Fibroblast of the conjunctiva (primary cell): ENCODE measurements at places on chromosomes 3 and 15.
A peak's percentile ranks its signal among the peaks of the same experiment; 100 is the strongest.

- DNase-seq, result no peak
Measured at GRCh38 chr3:172182797-172183196, 143.4 kb downstream of the FNDC3B start.

DNA sequence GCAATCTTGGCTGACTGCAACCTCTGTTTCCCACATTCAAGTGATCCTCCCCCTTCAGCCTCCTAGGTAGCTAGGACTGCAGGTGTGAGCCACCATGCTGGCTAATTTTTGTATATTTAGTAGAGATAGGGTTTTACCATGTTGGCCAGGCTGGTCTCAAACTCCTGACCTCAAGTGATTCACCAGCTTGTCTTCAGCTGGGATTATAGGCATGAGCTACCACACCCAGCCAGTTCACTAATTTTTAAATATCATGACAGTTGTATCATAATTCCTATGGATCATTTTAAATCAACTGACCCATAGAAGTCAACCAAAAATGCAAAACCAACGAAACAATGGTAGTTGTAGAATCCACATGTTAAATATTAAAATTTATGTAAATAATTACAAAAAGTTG, 35.1 kb downstream of the RAF1 start:
- DNase-seq, result no peak

GRCh38 chr15:39096608-39097205, 484.2 kb upstream of the THBS1 start:
- DNase-seq, result no peak

GRCh38 chr3:148796799-148797198, 30.8 kb upstream of the CPB1 start:
- DNase-seq, result no peak

GRCh38 chr3:185402561-185402960, 39.6 kb downstream of the MAP3K13 start:
- peak; percentile 31 for DNase-seq

GRCh38 chr3:116561529-116561928, 116.2 kb upstream of the LSAMP start:
- DNase-seq, result no peak

- no peak for DNase-seq
Measured at GRCh38 chr3:99348451-99348850, 289.9 kb upstream of the COL8A1 start.

- DNase-seq, result no peak
Measured at GRCh38 chr3:53641397-53641796, 147.0 kb downstream of the CACNA1D start.

- DNase-seq, result no peak
Measured at GRCh38 chr3:110793611-110794010, 278.0 kb upstream of the NECTIN3 start.

DNA sequence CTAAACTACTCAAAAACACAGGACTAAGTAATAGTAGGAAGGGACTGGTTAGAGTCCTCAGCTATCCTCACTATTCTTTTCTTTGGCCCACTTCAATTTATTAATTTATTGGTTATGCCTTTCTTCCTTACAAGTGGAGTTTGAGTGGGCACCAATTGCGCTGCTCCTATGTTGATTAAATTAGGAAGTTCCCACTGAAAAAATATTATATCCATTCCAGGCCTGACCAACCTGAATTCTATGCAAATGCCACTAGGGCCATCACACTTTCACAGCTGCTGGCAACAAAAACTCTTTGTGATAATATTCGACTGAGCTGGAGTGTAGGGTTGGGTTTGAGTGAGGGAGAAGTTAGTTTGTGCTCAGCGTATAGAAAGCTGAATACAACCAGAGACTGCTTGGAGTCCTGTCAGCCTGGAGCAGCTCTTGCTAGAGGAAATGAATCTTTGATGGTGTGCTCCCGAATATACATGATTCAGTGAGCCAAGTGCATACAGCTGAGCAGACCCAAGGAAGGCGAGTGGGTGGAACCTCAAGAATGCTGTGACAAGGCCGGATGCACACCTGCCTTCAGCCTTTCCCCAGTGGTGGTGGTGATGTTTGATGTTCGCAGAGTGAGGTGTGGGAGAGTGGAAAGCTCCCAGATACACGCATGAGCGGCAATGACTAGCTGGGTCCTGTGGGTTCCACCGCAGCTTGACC, 1.5 kb downstream of the ARHGEF3 start:
- no peak for DNase-seq

DNA sequence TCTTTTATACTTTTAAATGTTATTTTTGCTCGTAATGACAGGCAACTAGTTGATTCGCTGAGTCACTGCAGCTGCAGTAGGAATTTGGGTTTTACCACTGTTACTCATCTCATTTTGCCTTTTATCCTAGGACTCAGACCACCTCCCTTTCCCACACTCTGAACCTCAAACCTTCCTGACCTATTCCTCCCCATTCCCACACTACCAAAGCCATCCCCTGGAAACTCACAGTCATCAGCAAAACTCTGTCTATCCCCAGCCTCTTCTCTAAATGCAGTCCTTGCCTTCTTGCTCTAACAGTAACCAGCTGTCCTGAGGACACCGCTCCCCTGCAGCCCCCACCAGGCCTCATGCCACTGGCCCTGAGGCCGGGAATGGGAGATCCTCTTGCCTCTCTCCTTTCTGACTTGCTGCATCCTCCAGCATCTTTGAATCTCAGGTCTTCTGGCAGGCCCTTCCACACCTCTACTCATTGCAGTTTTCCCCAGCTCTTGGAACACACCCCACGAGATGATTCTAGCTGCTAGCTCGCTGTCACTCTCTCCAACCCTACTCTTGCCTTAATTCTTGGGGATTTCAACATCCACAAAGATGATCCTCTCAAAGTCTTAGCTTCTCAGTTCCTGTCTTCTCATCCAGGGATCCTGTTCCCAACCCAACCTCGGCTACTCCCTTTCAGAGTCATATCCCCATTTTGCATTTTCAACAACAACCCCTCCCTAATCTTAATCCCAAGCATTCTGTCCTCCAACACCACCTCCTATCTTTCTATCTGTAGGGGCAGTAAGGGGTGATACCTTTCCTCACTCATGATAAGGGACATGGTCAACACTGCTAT, 55.9 kb upstream of the C3orf80 start:
- peak; percentile 9 for DNase-seq

GRCh38 chr3:67127254-67127653, 129.1 kb downstream of the KBTBD8 start:
- DNase-seq, result no peak

- no peak for DNase-seq
Measured at GRCh38 chr3:192747145-192747544, 19.8 kb upstream of the FGF12 start.

GRCh38 chr3:46987743-46988401, 8.4 kb downstream of the NBEAL2 start:
- DNase-seq, result no peak

GRCh38 chr15:89928421-89928820, 15.7 kb upstream of the ARPIN start:
- no peak for DNase-seq

DNA sequence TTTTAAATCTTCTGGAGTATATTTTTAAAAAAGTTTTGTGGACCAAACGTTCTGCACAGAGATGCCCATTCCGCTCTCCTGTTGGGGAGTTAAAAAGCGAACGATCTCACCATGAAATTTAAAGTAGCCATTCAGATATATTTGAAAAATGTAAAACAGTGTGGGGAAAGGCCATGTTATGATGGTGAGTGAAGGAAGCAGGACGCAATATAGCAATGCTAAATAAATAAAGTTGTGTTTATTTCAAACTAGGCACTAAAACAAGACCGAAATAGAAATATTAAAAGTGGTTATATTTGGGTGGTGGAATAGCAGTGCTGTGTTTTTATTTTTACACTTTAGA, 327 bp upstream of the CCDC13 start:
- no peak for DNase-seq

- no peak for DNase-seq
Measured at GRCh38 chr15:56165234-56165633, 78.4 kb downstream of the RFX7 start.

DNA sequence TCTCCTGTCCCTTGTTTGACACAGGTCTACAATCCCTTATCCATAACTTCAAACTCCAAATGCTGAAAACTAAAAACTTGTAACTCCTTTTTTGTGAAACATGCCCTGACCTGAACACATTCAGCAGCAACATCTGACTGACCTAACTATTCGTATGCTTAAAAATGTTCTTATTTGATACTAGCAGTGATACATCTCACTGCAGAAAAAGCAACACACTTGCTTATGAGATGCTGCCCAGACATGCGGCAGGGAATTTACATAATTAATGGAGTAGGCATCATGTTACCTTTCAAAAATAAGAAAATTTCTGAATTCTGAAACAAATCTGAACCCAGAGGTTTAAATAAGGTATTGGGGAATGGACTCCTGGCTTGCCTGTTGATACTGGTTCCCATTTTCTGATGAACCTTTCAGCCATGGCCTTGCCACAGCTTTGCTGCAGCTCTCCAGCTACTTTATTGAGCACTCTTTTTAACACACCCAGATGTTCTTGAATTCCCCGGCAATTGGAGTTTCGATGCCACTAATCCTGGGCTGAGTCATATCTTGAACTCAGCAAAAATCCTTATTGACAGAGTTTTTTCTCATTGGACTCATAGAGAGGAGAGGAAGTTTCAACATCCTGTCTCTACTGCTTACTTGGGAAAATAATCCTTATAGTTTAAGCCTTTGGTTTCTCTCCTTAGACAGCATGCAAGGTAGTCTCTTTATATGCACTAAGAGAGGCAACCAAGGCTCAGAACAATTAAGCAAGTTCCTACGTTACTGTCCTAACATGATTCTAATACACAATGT, 296.6 kb upstream of the LMCD1 start:
- peak; percentile 63 for DNase-seq

- no peak for DNase-seq
Measured at GRCh38 chr15:70354346-70354905, 256.7 kb upstream of the TLE3 start.

- no peak for DNase-seq
Measured at GRCh38 chr3:143928541-143929255, 42.9 kb upstream of the DIPK2A start.

DNA sequence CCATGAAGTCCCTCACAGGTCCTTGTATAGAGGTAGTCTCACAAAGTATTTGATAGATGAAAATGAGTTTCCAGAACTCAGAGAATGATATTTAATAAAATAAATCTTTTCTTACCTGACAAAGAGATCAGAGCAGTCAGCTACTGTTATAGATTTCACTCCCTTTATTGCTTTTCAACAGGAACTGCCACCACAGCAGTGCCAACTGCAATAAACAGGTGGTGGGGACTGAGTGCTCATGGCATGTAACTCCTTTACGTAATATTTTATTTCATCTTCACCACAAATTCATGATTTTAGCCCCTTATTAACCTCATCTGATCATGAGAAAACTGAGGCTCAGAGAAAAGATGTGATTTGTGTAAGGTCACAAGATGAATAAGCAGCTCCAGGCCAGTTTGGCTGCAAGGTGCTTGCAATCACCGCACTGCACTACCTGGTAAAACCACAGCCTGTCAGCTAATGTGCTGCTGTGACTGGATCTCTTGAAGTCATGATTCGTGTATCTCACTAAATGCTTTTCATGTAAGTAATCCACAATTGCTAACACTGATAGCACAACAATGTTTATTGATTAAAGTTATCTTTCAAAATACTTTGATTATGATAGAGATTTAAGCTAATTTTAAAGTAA, 78.8 kb downstream of the WNT5A start:
- DNase-seq, result no peak

DNA sequence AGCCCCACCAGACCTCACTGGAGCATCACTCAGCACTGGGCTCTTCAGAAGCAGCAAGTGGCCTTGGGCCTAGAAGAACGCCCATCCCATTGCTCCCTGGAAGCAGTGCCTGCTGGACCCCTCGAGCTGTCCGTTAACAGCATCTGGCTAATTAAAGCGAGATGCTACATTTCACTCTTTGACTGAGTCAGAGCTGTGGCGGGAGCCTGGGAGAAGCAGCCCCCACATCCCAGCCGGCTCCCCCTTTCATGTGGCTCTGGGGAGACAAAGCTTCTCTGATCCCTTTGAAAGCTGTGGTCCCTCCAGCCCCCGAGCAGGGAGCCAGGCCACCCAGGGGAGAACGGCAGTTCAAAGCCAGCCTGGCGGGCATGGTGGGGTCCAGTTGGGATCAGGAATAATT, 103.7 kb downstream of the MEGF11 start:
- DNase-seq, result no peak

DNA sequence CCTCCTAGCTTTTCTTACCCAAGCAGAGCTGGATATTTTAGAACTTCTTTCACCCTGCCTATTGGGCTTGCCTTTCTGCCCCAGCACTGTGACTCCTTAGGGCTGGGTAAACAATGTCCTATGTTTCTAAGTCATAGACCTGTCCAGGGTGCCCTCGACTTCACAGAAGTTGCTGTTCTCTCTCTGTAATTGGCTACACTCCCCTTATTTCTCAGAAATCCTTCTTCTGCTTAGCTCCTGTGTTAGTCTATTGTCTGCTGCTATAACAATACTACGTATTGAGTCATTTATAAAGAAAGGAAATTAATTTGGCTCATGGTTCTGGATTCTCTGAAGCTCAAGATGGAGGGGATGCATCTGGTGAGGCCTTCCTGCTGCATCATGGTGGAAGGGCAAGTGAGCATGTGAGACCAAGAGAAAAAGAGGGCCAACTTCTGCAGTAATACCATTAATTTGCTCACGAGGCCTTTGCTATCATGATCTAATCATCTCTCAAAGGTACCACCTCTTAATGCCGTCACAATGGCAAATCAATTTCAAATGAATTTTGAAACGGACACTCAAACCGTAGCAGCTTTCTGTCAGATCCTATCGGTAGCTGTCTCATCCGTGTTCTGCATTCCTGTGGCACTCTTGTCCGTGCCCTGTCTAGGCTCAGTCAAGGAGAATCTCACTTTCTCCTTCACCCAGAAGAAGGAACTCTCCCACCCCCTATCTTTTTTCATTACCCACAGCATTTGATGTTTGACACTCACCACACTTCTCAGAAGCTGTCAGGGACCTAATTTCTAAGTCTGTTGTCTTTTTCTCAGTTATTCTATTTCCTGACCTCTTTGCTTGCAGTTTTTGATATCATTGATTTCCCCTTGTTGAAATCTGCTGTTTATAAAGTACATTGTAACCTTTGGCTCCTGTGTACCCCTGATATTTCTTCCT, 22.3 kb upstream of the GPR171 start:
- no peak for DNase-seq

- DNase-seq, result no peak
Measured at GRCh38 chr3:4077950-4078349, 225.2 kb upstream of the SETMAR start.

GRCh38 chr15:101013769-101014675, 94.9 kb downstream of the LRRK1 start:
- DNase-seq, result no peak

DNA sequence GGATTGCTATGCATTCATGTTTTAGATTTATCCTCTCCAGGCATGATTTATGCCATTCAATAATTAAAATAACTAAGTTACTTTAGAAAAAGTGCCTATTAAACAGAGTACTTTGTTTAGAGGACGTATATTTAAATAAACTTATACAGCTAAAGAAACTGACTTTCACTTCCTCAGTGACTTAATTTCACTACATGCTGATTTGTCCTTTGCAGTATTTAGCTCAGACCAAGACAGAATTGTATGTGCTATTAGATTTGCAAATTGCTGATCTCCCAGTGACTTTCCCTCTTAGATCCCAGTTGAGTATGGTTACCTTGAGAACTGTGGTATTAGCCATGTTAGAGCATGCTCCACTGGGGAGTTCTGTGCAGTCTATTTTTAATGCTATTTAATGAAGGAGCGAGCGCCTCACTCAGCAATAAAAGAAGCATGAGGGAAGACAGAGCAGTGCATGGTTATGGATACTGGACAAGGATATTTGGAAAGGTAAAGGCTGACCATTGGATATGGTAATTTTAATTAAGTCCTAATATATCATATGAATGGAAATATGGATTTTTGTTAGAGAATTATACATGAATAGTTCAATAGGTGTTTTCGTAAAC, 2.7 kb downstream of the ARPP21 start:
- no peak for DNase-seq

GRCh38 chr3:117603097-117603496, 893.5 kb downstream of the TUSC7 start:
- DNase-seq, result no peak
